Activated naive CD8-positive, alpha-beta T cell treated with anti-CD3 and anti-CD28 coated beads, Interleukin-2, amount 50 U/mL, for 24 hours (primary cell): ENCODE measurements at places on chromosomes 13 and 19.

DNA sequence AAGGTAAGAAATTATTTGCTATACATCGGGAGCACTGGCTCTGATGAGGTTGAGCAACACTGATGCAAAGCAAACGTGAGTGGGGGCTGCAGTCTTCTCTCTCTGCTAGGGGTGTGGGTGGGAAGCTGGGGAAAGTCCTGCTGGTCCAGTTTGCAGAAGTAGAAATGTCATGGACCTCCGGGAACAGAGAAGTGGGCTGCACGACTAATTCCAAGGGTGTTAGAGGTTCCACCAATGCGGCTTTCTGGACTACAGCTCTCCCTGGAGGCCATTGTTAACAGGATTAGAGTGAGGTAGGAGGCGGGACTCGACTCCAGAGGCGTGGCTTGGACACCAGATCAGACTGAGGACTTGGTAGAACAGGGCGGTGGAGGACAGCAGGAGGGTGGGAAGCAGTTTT, 5.7 kb upstream of the FBXO27 start:
- no peak for DNase-seq

- no peak for DNase-seq
Measured at GRCh38 chr13:29304148-29304547, 291.3 kb downstream of the SLC7A1 start.

GRCh38 chr19:2077833-2078619, 18.1 kb downstream of the MOB3A start:
- DNase-seq: no peak

DNA sequence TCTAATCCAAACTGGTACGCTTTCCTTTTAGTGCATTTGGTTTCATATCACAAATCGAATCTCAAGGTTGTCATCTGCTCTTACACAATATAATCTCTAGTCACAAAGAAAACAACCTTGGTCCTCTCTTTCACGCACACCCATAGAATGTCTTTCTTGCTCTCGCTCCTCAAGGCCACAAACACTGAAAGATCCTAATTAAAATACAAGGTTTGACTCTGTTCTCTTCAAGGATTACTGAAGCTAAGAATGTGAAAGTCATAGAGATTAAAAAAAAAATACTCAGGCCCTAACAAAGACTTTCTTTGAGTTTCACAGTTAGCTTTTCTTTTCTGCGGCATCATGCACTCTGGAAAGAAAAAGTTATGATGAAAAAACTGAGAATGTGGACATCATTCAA, 891.5 kb downstream of the EFNB2 start:
- DNase-seq: no peak
